ENCODE measurements at places on chromosomes 6 and 20.

DNA sequence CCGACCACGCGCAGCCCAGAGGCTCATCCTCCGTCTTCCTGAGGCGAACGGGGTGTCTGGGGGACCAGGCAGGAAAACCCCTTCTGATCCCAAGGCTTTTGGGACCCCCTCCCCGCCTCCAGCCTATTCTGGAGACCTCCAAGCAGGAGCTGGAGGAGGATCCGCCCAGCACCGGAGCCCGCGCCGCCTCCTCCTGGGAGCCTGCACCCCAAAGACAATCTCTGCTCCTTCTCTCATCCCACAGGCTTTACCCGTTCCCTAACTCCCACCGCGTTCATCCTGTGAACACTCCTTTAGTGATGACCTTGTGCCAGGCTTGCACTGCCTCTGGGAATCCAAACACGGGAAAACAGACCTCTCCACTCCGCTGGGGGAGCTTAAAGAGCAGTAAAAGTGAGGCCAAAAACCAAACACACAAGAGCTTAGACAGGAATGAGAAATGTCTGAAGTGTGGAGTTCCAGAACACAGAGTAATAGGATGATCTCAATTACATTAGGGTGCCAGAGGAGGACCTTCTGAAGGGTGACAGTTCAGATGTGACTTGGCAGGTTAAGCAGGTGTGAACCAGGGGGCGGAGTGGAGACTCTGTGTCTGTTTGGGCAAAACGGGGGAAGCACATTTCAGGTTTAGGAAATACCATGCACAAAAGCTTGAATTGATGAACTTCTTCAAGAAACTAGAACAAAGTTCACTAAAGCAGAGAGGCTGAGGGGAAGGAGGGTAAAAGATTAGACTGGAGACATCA is 7.6 kb downstream of the HLA-DRB5 start:
- no peak for DNase-seq

DNA sequence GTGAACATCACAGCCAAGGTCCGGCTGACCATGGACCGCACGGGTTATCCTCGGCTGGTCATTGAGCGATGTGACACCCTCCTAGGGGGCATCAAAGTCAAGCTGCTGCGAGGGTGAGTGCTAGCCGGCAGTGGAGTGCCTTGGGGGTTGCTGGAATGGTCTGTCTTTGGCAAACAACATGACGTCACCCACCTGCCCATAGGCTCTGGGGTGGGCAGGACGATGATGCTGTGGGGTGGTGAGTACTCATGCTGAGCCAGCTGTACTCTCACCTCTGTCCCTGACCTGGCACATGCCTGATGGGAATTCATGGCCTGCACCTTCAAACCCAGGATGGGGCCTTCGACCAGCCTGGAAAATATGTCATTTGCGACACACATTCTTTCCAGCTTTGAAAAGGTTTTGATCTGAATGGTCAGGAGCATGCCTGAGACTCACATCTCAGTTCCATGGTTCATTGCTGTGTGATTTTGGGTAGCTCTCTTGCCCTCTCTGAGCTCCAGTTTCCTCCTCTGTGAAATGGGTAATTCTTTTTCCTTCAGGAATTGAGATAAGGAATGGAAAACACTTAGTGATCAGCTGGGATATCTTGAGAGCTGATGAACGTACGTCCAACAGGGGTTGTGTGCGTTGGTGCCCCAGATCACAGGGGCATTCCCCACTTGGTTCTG is 6.7 kb downstream of the BPIFB4 start:
- no peak for DNase-seq

- DNase-seq = peak; percentile 93
Observed at GRCh38 chr6:56542364-56543331, 100.0 kb downstream of the DST start.

- DNase-seq = no peak
Observed at GRCh38 chr6:144624716-144625115, 339.6 kb downstream of the UTRN start.

DNA sequence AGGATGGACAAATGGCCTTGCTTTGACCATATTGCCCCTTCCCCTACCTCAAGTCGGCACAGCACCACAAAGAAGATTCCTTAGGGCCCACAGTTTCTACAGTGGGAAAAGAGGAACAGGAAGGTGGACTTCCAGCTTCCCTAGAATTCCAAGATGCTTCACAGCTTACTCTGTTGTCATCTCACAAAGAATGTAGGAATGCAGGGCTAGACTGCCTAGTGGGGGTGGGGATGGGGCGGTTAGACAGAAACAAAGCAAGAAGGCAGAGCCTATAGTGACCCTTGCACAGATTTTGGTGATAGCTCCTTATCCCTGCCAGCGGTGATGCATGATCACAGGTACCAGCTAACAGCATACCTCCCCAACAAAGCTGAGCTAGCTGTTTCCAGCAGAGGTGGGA is 607.6 kb upstream of the MAN1A1 start:
- no peak for DNase-seq

DNA sequence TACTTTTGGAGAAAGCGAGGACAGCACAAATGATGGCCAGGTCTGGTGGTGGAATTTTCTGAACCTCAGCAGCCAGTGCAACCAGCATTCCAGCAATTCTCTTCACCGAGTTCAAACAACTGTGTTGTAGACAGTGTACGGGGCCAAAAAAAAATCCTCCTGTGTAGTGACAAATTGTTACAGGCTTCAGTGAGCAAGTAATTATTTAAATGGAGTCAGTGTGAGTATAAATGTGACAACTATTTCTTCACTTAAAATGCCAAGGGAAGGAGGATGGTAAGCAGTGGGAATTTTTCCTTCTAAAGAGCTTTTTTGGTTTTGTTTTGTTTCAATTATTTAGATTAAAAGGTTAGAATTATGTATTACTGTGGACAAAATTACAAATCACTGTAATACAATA is 154.1 kb downstream of the TMEM242 start:
- no peak for DNase-seq

Data from ascending aorta (tissue), 2 donors.